HepG2 (cell line): ENCODE measurements at places on chromosomes 2 and 18. TPM values are rescaled to one million over a fixed set of nuclear protein-coding genes. Genes with fewer than 3 reads are reported as not detected.

DNA sequence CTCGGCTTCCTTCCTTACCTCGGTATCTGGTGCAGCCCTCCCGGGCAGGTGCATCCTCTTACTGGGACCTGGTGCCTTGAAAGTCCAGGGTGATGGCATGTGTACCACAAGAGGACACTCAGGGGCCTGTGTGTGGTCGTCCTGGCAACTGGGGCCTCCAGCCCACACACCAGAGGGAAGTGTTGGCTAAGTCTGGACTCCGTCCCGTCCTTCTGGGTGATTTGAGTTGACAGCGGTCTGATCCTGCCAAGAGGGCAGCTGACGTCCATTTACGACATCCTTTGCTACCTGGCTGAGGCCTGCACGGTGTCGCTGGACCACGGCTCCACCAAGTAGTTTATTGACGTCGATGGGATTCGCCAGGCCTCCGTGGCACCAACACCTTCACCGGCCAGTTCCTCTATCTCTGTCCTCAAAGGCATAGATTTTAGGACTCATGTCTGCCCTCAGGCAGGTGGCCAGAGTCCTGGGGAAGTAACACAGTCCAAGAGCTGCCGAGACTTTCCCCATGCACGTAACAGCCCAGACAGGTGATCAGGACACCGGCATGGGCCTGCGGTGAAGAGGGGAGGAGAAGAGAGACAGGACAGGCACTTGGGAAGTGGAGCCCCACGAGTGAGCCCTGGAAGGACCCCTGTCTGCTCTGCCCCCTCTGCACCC is 186.0 kb upstream of the HDAC4 start:
- peak; percentile 27 for DNase-seq

DNA sequence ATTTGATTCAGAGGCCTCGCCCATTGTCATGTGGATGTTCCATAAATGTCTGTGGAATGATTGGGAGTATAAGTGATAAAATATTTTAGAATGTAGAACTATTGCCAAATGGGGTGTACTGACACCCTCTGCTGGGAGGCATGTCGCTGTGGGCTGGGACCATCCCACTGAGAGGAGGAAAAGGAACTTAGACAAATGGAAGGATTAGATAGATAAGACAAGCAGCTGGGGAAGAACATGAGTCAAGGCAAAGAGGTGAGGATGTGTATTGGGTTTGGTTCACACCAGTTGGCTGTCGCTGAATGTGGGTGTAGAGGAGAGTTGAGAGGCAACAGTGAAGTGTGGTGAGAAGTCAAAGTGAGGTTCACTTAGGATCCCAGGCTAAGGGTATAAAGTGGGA is 4.0 kb downstream of the C2orf74 start:
- no peak for DNase-seq

DNA sequence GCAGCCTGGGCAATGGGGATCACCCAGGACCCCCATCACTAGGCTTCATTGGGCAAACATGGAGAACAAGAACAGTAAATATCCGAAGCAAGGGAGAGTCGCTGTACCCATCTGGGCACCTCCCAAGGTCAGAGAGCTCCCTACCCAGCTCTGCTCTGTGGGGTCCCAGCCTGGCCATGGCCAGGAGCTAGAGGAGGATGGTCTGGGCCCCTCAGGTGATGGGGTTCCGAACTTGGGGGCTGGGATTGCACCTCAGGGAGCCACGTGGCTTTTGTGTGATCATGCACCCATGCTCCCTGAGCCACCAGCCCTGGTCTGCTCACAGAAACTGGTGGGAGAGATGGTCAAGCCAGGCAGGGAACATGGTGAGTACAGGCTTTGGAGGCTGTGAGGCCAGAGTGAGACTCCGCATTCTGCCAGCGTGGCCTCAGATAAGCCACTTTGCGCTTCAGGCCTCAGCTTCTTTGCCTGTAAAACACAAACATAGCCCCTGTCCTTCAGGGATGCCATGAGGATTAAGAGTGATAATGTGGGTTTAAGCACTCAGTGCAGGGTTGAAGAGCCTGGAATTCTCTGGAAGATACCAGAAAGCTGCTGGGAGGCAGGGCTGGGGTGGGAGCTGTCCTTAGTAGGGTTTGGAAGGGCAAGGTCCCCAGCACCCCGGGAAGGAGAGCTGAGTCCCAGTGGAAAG is 3.0 kb upstream of the NMUR1 start:
- no peak for DNase-seq

ADCYAP1 gene
- total RNA-seq: not detected in 2 replicates

DNA sequence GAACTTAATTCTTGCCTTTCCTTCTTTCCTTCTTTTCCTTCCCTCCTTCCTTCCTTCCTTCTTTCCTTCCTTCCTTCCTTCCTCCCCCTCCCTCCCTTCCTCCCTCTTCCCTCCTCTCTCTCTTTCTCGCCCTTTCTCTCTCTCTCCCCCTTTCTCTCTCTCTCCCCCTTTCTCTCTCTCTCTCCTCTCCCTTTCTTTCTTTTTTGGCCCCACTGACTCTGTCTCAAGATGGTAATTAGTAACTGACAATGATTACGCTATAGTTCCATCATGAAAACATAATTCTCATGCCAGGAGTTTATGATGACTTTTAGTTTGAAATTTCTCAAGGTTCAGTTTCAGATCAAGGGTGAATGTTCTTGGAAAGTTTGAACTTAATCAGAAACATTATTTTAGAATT is 14.8 kb upstream of the CTLA4 start:
- DNase-seq: no peak

GRCh38 chr18:10032331-10033015 is 118.7 kb downstream of the VAPA start:
- no peak for DNase-seq

SCN2A gene
- total RNA-seq: 0.17 and 0.20 TPM in 2 replicates

MEIS1 gene
- 4.5 and 6.0 TPM in 2 replicates for total RNA-seq

- DNase-seq: no peak
Measured at GRCh38 chr18:61735564-61736102, 157.2 kb downstream of the RNF152 start.

- no peak for DNase-seq
Measured at GRCh38 chr2:158213773-158214172, 112.1 kb downstream of the UPP2 start.

DNA sequence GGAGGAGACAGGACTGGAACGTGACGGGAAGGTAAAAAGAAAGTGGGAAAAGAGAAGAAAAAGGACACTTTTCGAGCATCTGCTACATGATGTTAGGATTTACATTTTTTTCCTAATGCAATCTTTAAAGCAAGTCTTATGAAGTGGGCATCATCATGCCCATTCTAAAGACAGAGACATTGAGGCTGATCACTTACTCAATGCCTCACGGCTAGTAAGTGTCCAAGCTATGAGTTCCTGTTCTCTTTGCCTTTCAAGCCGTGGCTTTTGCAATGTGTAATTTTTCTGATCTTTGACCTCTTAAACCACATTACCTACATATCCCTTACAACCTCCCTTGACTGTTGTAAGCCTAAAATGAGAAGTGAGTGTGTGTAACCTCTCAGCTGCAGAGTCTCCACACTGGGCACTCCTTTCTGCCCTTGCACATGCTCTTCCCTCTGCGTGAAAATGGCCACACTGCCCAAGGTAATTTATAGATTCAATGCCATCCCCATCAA is 649.2 kb downstream of the RNF144A start:
- DNase-seq: peak; percentile 25

DNA sequence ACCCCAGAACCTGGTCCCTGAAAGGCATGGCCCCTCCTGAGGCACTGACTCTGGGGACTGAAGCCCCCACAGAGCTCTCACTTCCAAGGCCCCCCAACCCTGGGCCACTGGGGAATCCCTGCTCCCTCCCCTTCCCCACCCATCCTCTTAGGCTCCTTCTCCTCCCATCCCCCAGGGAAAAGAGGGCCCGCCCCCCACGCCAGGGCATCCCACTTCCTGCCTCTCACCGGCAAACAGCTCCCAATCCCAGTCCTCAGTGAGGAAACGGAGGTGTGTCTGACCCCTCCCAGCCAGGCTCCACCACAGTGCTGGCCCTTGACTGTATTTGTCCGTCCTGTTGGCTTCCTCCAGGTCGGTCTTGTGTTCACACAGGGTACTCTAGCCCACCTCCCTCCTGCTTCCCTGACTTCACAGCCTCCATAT is 35.0 kb upstream of the PTMA start:
- DNase-seq: peak; percentile 84

DNA sequence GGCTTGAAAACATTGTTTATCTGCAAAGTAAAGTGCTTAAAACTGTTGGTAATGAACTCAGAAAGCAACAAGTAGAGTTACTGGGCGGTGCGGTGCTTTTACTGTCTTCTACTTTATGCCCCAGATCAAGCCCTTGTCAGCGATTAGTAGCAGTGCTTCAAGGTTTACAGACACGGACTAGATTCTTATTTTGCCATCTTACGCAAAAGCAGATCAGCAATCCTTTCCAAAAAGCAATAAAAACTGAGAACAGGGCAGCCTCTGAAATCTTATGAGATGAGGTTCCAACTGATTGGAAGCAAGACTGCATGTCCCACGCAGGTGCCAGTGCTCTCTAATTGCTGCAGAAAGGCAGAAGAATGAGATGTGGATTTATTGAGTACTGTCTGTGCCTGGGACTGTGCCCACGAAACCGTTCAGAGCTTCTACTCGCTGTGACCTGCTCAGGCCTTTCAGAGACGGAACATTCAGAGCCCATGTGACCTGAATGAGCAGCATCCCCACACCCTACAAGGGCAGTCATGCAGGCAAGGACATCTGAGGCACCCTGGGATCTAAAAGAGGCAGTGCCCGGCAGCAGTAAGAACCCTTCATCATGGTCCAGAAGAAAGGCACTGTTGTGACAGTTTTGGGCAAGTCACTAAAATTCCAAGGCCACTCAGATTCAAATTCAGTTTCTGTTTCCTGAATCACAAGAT is 15.7 kb downstream of the COL4A3 start:
- no peak for DNase-seq

DNA sequence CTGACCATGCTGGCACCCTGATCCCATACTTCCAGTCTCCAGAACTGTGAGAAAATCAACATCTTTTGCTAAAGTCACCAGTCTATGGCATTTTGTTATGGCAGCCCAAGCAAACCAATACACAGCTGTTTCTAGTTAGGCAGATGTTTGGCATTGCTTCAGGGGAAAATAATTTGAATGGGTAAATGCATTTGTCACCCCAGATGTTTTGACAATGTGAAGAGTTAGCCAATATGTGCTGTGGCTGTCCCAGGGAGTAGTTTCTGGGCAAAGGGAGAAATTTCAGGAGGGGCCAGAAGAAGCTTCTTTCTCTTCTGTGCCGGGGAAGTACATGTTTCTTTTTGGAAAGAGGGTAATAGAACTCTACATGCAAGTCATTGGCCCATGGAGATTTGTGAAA is 619.0 kb downstream of the SLC4A3 start:
- DNase-seq: no peak

ANTXR1 gene
- total RNA-seq: 9.2 and 12.7 TPM in 2 replicates

GRCh38 chr2:239904496-239904895 is 120.6 kb downstream of the NDUFA10 start:
- DNase-seq: no peak

GRCh38 chr2:166375195-166375735 is 479 bp downstream of the SCN9A start:
- peak; percentile 43 for DNase-seq

DNA sequence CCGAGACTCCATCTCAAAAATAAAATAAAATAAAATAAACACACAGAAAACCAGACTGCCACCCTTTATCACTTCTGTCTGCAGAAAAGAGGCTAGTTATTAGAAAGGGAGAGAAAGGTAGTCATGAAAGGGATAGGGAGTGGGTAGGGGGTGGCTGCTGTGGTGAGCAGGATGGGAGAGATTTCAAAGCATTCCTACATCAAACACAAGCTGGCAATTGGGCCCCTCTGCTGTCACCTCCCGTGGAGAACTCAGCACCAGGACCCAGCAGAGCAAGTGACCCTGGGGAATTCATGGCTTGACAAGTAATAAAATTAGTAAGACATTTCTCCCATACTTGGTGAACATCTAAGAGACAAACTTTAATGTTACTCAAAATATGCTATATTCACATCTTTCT is 3.7 kb upstream of the HOXD1 start:
- DNase-seq: no peak

DNA sequence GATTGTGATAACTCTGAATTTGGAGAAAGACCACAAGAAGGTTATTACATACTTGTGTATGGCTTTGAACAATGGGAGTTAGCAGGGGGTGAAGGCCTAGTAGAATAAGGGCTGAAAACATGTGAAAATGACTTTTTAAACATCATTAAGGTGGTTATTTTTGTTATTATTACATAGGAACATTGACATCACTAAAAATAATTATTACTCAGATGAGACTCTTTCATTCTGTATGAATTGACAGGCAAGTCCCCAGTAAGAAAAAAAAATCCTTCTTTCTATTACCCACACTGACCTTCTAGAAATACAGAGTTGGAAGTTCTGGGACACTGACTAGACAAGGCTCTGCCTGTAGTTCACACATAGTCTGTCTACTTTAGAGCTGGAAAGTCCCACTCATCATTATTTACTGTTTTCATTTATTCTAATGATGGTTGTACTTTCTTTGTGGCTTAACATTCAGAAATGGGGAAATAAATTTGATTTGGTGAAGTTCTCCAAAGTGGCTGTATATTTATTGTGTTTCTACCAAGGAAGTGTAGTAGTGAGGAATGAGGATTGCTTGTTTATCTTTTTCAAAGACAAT is 219.6 kb upstream of the EPAS1 start:
- DNase-seq: no peak

DNA sequence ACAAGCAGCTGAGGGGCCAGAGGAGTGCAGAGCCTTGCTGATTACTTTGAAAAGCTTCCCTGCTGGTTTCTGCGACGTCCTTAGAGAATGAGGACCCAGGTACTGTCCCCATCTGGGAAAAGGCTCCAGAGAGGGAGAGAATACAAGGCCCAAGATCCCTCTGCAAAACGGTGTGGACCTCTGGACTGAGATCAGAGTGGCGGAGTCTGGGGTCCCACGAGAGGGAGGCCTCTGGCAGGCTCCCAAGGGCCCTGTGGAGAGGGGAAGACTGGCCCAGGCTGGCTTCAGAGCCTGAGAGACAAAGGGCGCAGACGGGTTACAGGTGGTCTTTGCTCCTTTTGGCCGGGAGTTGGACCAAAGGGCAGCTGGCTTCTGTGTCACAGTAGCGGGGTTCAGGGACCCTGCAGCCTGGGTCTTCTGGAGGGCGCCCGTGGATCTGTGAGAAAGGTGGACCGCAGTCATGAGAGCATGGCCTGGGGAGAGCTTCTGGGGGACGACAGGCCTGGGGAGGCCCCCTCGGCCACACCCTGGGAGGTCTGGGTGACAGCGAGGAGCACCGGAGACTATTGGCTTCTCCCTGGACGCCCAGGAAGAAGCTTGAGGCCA is 805 bp downstream of the SNORC start:
- DNase-seq: no peak
